ENCODE measurements at places on chromosomes 3 and 15.

- DNase-seq, result no peak
Observed at GRCh38 chr3:160098926-160099626, 110.4 kb downstream of the IL12A start.

DNA sequence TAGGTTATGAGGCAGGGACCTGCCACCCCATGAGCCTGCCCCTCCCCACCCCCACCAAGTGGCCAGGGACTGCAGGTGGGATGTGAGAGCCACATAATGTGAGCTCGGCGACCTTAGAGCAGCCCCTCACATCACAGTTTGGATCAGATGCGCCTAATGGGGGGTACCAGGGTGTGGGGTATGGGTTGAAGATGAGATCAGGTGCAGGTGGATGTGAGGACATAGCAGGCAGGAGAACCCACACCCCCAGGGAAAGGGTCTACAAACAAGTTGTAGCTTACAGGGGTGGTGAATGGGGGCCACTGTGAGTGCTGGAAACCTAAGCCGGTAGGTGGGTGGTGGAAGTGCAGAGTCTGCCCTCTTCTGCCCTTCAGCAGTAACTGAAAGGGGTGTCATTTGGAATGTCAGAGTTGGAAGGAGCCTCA, 94.0 kb downstream of the CORO2B start:
- no peak for DNase-seq

DNA sequence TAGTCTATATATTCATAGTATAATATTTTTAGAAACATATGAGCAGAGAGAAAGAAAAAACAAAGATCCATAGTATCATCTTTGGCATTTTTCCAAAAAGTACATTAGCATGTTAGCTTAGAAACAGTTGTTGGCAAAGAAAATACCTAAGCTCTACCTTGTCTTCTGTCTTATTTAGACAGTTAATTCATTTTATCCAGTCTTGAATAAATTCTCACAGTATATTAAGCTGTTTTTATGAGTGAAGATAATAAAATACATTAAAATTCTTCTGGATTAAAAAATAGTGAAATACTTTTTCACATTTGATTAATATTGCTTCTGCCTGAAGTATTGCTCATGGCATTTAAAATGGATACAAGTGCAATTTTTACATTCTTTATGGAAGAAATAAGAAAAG, 145.2 kb downstream of the ZIC1 start:
- DNase-seq, result no peak

GRCh38 chr15:86877171-86877631, 797.5 kb downstream of the AGBL1 start:
- no peak for DNase-seq

- DNase-seq, result no peak
Observed at GRCh38 chr15:32959077-32959476, 235.4 kb downstream of the FMN1 start.

- DNase-seq, result no peak
Observed at GRCh38 chr3:196639483-196640296, at the start of gene NRROS. NRROS (plus strand) TSS chr3:196639694; CDS start chr3:196654540, 14,846 bp downstream.

DNA sequence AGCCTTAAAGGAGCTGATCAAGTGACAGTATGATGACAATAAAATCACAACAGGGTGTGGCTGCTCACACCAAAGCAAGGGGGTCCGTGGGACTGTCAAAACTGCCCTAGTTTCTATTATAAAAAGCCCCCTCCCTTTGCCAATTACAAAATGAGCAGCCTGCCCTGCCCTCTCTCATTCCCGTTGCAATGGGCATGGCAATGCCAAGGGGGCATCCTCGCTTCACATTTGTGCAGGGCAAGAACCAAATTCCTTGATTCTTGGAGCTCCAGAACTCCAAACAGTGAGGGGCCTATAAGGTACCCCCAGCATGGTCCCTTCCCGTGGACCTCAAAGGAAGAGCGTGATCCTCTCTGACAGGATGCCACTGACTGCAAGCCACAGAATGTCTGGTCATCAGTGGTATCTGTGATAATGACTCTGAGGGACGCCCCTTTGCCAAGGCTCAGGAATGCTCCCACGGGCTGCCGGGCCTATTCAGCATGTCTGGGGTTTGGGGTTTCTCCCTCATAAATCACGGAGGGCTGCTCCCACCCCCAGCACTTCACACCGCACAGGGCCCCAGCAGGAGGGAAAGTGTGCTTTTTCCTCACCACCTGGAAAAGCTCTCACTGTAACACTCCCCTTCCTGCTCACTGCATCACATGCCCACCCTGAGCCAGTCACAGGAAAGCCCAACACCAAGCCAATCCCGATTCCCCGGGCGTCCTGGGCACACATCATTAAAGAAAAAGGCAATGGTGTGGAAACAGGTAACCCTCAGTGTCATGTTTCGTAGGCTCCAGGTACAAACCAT, 105.1 kb upstream of the TRPM1 start:
- no peak for DNase-seq

GRCh38 chr15:31252171-31252785, 74.4 kb upstream of the KLF13 start:
- no peak for DNase-seq
